Stimulated activated CD4-positive, alpha-beta T cell treated with anti-CD3 and anti-CD28 coated beads, Interleukin-1b, Interleukin-23, amount 100 ng/mL, for 1 hour (primary cell): ENCODE measurements at places on chromosomes 6 and 20.
A peak's percentile ranks its signal among the peaks of the same experiment; 100 is the strongest.

GRCh38 chr6:498795-499231 is 107.3 kb downstream of the IRF4 start:
- DNase-seq, result no peak

GRCh38 chr6:56820060-56820459 is 134.8 kb upstream of the BEND6 start:
- no peak for DNase-seq

GRCh38 chr6:118325220-118325860 is 222.8 kb upstream of the PLN start:
- no peak for DNase-seq

GRCh38 chr6:132598473-132598872 is 8.9 kb upstream of the TAAR5 start:
- DNase-seq, result no peak

- DNase-seq, result no peak
These were observed 558.9 kb downstream of the PKHD1 start for GRCh38 chr6:51528556-51528955.

DNA sequence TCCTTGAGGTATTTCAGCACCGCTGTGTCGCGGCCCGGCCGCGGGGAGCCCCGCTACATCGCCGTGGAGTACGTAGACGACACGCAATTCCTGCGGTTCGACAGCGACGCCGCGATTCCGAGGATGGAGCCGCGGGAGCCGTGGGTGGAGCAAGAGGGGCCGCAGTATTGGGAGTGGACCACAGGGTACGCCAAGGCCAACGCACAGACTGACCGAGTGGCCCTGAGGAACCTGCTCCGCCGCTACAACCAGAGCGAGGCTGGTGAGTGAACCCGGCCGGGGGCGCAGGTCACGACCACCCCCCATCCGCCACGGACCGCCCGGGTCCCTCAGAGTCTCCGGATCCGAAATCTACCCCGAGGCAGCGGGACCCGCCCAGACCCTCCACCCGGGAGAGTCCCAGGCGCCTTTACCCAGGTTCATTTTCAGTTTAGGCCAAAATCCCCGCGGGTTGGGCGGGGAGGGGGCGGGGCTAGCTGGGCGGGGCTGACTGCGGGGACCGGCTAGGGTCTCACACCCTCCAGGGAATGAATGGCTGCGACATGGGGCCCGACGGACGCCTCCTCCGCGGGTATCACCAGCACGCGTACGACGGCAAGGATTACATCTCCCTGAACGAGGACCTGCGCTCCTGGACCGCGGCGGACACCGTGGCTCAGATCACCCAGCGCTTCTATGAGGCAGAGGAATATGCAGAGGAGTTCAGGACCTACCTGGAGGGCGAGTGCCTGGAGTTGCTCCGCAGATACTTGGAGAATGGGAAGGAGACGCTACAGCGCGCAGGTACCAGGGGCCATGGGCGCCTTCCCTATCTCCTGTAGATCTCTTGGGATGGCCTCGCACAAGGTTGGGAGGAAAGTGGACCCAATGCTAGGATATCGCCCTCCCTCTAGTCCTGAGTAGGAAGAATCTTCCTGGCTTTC is 693 bp downstream of the HLA-F start:
- peak; percentile 58 for DNase-seq

- DNase-seq, result no peak
These were observed 2.0 kb downstream of the TTLL9 start for GRCh38 chr20:31872406-31872805.

DNA sequence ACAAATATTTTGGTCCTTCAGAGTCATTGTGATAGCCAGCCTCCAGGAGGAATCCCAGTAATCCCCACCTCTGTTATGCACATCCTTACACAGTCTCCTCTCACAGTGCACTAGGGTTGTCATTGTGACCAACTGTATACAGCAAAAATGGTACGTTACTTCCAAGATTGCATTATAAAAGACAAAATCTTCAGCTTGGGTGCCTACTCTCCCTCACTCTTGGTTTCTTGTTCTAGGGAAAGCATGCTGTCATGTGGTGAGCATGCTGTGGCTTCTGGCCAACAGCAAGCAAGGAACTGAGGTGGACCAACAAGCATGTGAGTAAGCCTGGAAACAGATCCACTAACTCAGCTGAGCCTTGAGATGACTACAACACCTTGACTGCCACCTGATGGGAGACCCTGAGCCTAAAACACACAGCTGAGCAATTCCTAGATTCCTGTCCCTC is 130.1 kb upstream of the DST start:
- DNase-seq, result no peak

- DNase-seq, result no peak
These were observed 51.1 kb downstream of the CDH26 start for GRCh38 chr20:60009318-60009717.

- no peak for DNase-seq
These were observed 121.6 kb upstream of the LGSN start for GRCh38 chr6:63441266-63441956.

- no peak for DNase-seq
These were observed 105.8 kb upstream of the TOP1 start for GRCh38 chr20:40922865-40923264.

GRCh38 chr6:2103765-2104523 is 141.5 kb downstream of the GMDS start:
- no peak for DNase-seq

GRCh38 chr6:15352845-15353244 is 107.0 kb downstream of the JARID2 start:
- DNase-seq, result no peak

DNA sequence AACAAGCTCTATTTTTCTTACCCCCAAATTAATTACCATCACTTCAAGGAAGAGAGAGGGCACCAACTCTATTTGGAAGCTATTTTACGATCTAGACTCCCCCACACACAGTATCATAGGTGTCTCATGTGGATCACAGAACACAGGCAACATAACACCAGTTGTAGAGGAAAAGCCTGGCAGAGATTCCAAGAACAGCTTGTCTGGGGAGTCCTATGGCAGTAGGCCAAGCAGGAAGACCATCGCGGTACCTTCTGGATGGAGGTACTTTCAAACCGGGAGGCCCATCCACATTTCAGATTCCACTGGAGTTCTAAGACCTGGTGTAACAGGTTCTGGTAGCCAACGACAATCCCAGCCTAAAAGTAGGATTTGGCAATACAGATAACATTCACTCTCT is 37.6 kb upstream of the SPDEF start:
- DNase-seq, result no peak

GRCh38 chr6:164378330-164378729 is 931.1 kb downstream of the C6orf118 start:
- DNase-seq, result no peak

DNA sequence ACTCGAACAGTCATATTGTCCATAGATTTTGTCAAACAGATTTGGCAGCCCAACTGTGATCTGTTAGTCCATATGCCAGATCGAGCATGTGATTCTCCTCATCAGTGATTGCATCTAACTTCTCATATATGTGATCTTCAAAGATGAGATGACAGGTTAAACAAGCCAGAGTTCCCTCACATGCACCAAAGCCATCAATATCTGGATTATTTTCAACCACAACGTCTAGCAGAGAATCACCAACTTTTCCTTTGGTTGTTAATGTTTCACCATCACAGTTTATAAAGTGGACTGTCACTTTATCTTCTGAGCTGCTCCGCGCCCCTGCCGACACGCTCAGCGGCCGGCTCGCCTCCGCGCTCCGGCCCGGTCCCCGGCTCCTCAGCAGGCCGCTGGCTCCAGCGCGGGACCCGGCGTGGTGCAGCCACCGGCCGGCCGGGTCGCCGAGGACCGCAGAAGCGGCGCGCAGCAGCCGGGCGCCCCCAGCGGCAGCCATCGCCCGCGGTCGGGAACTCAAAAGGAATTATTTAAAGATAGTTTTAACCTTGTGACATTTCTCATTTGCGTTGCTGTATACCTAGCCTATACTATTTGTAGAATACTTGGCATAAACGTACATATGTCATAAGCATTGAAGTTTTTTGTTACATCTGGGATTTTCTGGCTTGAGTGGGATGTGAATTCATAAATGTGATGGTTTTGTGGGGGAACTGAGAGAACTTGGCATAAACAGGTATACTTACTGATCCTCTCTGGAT is 40.1 kb upstream of the DYNLRB1 start:
- DNase-seq, result no peak

DNA sequence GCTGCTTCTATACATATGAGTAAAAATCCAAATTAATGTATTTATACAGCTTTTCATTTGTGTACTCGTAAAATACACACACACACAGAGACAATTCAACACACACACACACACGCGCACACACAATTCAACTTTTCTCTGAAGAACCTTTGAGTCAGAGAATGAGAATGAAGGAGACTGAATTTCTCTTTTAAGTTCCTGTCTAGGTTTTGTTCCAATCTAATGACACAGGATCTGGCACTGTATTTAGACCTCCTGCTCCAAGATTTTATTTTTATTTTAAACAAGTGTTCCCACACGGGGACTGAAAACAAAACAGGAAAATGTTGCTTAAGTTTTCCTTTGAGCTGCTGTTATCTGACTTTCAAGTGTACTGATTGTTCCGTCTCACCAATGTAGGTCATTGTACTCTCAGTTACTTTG is 250.8 kb downstream of the LAMA2 start:
- no peak for DNase-seq

GRCh38 chr6:155120034-155120433 is 124.9 kb downstream of the TIAM2 start:
- no peak for DNase-seq
